ENCODE measurements at places on chromosomes 16 and 17.

- DNase-seq: peak; percentile 43
Measured at GRCh38 chr16:2838928-2839327, 8.8 kb downstream of the ZG16B start.

DNA sequence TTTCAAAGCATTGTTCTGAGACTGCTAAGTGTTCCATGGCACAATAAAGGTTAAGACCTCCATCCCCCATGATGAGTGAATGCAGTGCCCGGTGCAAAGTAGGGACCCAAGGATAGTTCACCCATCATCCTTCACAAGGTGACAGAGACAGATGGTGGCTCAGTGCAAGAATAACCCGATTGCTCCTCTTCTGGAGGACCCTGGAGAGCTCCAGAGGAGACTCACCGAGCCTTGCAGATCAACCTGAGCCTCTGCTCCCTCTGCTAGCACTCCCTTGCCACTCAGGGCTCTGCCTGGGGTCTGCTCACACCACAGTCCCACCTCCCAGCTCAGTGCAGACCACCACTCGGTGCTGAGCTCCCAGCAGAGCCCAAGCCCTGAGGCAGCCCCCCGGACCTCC is 49.3 kb downstream of the C16orf78 start:
- no peak for DNase-seq

DNA sequence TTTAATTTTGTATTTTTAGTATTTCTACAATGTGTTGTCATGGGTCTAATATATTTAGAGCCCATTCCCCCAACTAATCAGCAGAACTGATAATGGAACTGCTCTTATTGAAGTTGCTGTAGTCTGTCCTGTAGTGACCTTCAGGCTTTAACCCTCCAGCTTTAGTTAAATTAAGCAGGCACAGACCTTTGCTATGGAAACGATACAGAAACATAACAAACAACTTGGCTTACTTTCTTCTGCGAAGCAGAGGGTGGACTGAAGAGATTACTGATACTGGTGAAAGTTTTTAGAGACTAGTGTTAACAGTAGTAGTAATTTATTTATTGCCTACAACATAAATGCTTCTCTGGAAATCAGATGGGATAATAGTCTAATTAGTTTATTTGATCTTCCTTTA is 61.4 kb downstream of the NFATC3 start:
- no peak for DNase-seq

- no peak for DNase-seq
Measured at GRCh38 chr16:81543571-81543970, 99.0 kb downstream of the CMIP start.

DNA sequence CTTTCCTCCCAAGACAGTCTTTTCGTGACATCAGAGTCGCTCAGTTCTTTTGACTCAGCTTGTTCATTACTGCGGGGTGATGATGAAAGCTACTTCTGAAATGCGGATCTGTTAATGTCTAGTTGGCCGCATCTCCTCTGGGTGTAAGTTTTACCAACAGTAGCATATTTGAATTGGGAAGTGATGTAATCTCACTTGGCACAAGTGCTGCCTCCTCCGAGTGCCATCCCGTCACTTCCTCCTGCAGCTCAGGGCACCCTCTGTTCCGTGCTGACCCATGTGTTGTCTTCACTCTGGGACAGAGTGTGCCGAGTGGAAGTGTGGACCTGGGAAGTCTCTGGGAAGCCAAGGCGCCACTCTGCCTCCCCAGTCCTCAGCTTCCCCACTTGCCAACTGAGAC is 8.9 kb downstream of the ADAD2 start:
- DNase-seq: no peak

DNA sequence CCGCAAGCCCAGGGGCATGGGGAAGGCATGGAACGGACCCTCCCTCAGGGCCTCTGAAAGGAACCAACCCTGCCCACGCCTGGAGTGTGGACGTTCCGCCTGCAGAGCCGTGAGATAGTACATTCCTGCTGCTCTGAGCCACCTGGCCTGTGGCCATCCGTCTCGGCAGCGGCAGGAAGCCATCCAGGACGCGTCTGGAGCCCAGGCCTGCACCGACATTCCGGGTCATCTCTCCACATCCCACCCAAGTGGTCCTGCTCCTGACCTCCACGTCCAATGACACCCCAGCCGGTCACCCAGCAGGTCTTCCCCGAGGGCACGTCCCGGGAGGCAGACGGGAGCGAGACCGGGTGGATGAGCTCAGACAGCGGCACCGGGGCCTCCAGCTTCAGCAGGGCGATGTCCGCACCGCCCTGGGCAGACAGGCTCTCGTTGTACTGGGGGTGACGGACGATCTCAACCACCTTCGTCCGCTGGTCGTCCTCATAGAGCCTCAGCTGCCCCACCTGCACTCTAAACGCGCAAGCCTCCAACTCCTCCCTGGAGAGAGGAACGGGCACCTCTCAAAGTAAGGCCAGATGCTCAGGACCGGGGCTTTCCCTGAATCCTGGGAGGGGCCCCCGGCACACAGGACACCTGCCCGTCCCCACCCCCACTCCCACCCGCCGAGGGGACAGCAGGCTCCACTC is 21.3 kb upstream of the UBE2I start:
- DNase-seq: no peak

DNA sequence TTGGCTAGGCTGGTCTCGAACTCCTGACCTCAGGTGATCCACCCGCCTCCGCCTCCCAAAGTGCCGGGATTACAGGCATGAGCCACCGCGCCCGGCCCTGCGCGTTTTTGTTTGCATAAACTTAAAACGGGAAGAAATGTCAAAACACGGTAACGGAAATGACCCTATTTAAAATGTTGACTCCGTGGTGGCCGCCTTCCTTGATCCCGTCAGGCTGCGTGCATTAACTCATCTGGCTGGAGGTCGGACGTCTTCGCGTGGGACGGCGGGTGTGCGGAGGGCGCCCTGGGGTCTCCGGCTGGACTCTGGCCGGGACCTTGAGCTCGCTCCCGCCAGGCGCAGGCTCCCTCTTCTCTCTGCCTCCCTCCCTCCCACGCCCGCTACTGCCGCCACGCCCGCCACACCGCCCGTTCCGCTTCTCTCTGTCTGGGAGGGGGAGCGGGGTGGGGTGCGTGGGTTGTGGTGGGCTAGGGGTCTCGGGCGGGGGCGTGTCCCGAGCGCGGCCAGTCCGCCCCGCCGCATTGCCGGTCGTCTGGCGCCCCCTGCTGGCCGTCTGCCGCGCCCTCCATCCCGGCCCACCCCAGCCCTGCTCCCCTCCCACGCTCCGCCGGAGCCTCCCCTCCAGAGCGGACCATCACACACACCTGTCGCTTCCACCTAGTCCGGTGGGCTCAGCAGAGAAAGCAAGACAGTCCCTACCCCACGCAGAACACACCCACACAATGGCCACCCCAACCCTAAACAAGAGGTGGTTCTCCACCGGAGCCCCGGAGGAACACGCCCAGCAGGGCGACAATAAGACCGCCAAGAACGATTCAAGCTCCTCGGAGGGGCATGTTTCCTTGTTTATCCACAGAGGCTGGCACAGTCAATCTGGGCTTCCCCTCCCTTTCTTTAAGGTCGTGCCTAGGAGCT is 1.2 kb upstream of the CCDC42 start:
- DNase-seq: peak; percentile 70

GRCh38 chr17:8436844-8437171 is 1.1 kb downstream of the NDEL1 start:
- no peak for DNase-seq

DNA sequence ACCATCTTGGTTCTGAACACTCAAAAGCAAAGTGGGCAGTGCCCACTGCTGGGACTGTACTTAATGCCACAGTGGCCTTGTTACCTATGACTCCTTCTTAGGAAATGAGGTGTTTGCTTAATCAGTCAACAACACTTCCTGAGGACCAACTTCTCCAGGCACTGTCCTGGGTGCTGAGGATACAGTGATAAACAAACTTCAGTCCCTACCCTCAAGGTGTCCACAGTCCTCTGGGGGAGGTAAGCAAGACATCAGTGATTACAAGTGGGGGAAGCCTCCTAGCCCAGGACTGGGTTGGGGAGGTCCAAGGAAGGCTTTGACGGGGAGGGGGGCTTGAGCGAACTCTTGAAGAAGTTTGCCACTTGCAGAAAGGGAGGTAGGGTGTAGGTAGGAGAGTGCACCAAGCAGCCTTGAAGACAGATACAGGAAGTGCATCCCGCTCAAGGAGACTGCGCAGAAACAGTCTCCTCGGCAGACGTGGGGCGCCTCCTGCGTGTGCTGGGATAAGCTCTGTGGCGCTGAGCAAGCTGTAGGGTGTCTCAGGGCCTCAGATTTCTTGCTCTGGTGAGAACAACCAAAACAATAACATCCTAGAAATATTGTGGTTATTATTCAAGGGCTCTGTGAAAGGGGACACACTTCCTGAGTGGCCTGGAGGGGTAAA is 2.6 kb upstream of the ABCC3 start:
- no peak for DNase-seq

- no peak for DNase-seq
Measured at GRCh38 chr16:66948134-66948836, 12.8 kb upstream of the CES3 start.

- DNase-seq: peak; percentile 52
Measured at GRCh38 chr17:49748791-49749190, 15.1 kb downstream of the FAM117A start.

Measured in stimulated activated CD4-positive, alpha-beta T cell treated with anti-CD3 and anti-CD28 coated beads, Interleukin-12 subunit alpha, Interleukin-12 subunit beta, amount 100 ng/mL, for 48 hours (primary cell).